Activated naive CD4-positive, alpha-beta T cell treated with anti-CD3 and anti-CD28 coated beads, Interleukin-2, amount 50 U/mL, for 72 hours (primary cell): ENCODE measurements at places on chromosomes 12 and 14.

- DNase-seq, result no peak
Observed at GRCh38 chr12:48986720-48987291, 8.7 kb downstream of the WNT1 start.

DNA sequence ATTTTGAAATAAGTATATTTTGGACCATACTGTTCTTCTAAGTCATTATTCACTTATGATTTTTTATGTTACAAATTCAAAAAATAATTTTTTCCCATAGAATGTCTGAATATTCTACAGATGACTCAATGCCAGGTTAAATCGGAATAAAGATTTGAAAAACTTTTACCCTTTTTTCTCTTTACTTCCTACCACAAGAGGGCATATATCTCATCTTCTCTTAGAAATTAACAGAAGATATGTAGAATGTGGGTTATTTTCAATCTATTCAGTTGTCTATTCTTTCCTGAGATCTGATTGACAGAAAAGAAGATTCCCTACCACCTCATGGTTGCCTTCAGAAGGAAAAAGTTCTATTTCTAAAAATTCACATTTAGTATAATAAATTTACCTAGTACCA lies 53.0 kb upstream of the KITLG start:
- DNase-seq, result no peak

DNA sequence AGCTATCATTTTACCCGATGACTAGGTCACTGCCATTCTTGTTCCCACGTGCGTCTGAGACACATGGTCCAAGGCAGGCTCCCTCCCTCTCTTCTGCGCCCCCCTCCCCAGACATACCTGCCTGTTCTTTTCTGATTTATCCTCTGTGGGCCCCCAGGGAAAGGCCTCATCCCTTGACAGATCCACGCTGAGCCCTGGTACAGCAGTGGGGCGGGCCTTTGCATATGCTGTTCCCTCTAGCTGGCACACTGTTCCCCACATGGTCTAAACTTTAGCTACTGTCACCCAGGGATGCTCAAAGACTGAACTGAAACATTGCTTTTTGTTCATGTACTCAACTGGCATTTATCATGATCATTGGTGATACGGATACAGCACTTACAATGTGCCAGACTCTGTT lies 122.5 kb downstream of the SCARB1 start:
- no peak for DNase-seq

DNA sequence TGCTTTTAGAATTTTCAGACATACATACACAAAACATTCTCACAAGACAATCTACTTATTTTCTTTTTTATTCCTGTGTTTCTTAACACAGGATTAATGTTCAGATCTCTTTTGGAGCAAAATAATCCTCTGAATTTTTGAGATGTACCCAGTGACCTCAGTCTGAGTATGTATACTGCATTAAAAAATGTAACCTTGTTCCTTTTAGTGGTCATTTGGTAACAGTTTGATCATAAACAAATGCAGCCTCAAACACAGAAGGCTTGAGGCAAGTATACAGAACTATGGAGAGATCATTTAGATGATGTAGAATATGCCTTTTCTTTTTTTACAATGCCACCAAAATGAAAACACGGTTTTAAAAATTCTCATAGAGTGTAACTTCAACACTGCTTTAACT lies 9.7 kb downstream of the HIF1A start:
- no peak for DNase-seq

- DNase-seq, result no peak
Observed at GRCh38 chr12:116881325-116881876, at the start of gene HRK. HRK (minus strand) TSS chr12:116881441; CDS start chr12:116881307, 134 bp downstream.

DNA sequence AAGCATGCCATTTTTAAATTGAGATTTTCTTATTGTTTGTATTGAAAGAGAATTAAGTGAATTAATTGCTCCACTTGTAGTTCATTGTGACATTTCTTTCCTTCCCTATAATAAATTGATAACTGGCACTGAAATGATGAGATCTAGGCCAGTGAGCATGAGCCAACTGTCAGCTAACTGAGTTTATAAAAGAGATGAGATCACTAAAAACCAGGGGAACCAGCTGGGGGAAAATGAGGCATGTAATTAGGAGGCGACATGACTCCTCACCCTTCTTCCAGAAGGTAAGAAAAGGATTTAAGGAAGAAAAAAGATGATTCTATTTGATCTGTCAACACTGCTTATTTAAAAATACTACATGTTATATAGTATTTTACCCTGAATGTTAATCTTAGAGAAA lies 104.5 kb upstream of the DNM1L start:
- DNase-seq, result no peak

DNA sequence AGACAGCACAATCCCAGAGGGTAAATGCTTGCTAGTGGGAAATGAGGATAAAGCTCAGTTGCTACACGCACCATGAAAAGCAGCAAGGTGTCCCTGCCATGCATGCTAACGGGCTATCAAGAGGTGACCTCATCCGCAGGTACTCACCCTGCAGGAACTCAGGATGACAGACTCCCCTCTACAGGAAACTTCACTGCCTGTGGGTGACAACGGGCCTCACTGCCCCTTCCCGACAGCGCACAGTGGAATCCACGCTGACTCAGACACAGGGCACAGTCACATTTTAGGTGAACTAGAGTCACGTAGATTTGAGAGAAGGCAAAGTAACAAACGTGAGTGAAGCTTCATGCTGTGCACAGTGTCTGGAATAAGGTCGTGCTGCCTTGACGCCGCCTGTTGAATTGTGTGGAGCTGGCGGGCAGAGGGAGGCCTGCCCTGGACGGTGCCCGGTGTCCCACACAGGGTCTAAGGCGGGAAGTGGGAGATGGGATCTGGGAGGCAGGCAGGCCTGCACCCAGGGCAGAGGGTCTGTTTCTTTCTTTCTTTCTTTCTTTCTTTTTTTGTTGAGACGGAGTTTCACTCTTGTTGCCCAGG lies 331.8 kb downstream of the TMEM132D start:
- DNase-seq, result no peak

GRCh38 chr12:101064721-101065120 lies 145.3 kb downstream of the SLC5A8 start:
- DNase-seq, result no peak

GRCh38 chr12:105221583-105222283 lies 14.2 kb downstream of the APPL2 start:
- DNase-seq, result no peak

DNA sequence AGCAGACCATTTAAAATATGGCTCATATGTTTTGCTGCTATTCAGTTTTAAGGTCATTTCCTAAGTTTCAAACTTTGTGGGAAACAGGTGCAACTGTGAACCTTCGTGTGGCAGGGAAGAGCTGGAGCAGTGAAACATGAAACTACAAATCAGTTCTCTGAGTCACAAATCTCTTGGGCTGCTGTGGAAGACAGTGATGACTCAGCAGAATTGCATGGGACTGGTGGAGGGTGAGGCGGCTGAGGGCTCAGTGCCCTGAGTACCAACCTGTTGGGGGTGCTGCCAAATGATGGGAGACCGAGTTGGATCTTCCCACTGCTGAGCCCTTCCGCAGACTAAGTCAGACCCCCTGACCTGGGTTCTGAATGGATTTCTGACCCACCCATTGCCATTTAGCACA lies 8.4 kb upstream of the CALM1 start:
- no peak for DNase-seq

DNA sequence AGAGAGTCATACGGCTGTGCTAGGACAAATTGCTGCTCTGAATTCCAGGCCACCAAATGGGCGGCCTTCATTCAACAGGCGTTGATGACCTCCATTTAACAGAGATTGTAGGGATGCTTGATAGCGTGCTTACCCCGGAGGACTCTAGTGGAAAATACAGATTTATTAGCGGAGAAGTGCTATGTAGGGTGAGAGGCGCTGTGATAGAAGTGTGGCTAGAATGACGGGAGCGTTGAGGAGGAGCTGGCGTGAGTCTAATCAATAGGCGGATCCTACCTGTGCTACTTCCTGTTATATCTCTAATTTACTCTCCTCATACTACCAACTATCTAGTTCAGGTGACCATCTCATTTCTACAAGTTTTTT lies 668 bp downstream of the MRPS35 start:
- DNase-seq, result peak; percentile 24

DNA sequence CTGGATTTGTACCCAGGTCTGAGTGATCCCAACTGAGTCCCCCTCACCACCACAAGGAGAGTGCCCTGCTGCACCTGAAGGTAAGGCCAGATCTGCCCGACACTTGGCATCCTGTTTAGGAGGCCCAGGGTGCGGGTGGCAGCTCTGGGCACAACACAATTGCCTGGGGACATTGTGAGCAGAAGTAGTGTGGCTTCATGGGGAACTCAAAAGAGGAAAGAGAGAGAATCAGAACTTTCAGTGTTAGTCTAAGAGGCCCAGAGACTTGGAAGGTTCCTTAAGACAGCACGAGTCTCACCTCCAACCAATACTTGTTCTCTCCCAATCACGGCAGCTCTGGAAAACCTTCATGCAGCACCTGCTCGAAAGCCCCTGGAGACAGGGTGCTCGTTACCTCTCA lies 6.6 kb upstream of the SLC8B1 start:
- no peak for DNase-seq
